ENCODE measurements at places on chromosomes 13 and 19.

DNA sequence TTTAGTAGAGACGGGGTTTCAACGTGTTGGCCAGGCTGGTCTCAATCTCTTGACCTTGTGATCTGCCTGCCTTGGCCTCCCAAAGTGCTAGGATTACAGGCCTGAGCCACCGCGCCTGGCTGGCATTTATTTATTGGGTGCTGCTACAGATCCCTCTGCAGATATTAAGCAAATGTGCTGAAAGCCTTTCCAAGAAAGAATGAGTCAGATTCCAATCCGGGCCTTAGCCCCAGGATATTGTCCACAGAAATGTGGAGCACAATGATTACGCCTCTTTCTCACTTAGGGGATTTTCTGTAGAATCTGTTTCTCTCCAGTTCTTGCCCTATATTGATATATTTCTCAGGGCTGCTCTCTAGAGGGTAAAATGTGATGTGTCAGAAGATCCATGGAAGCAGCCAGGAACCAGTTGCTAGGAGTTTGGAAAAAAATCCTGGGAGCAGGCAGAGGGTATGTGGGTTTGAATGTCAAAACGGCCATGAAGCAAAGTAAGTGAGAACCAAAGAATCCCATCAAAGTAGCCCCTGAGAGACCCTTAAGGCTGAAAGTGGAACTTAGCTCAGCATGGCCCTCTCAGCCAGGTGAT lies 24.8 kb upstream of the IGFL4 start:
- peaks cover 95% of the 10 kb centered on the region for H3K27me3 ChIP-seq
- H3K4me3 ChIP-seq = no peak overlapping the region
- no peak overlapping the region for H3K27ac ChIP-seq

DNA sequence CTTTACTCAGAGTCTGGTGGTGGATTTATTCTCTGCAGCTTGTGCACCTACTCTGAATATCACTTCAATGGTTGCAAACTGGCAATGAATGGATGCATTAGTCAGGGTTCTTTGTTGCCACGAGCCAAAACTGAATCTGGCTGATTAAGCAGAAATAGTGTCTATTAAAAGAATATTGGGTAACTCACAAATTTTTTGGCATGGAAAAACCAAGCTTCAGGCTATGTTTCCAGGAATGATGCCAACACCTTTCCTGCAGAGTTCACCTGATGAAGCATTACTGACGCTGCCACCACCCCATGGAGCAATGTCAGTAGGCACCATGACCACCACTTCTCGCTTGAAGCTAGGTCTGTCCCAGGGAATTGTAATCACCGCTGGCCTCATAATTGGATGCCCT lies 597.8 kb upstream of the SLC10A2 start:
- no peak overlapping the region for H3K4me3 ChIP-seq
- no peak overlapping the region for H3K27ac ChIP-seq
- H3K4me1 ChIP-seq = no peaks in the 10 kb centered on the region
- no peaks in the 10 kb centered on the region for H3K27me3 ChIP-seq
- no peak for DNase-seq

DNA sequence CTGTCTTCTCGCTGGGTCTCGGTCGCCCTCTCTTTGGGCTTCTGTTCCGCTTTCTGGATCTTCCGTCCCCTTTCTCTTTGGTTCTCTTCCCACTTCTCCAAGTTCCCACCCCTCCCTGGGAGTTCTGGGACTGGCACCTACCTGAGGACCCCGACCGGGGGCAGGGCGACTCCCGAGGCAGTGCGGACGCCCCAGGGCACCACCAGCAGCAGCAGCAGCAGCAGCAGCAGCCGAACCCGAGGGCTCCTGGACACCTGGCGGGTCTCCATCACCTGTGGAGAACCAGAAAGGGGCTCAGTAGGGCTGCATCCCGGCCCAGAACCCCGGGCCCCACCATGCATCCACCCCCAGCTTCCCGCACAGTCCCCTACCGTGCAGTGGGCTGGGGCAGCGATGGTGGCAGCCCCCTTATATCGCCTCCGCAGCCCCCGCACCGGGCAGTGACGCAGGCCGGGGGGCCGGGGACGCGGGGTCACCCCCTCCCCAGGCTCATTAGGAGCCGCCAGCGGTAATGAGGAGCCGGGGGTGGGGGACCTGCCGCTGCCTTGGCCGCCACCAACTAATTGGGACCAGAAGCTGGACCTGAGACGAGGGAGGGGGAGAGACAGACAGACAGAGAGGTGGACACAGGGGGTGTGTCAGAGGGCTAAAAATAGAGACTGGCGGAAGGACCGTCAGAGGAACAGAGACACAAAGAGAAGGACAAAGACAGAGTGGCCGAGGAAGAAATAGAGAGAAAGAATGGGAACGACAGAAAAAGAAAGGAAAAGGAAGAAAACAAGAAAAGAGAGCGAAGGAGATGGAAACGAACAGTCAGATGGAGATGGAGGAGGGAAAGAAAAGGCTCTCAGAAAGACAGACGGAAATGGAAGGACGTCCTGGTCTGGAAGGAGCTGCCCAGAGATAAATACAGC lies at the start of gene PTH2:
PTH2 (minus strand) TSS at position 371 of the 914 bp plus-strand sequence; CDS start at position 269, 102 bp downstream.
- H3K36me3 ChIP-seq = peaks cover 2% of the 10 kb centered on the region
- peaks cover 56% of the 10 kb centered on the region for H3K4me1 ChIP-seq
- no peak within 1 kb of the TSS for H3K27ac ChIP-seq
- H3K27me3 ChIP-seq = peaks cover 100% of the 10 kb centered on the region
- H3K4me3 ChIP-seq = peak within 1 kb of the TSS; percentile 54
- DNase-seq = no peak

- H3K4me1 ChIP-seq = no peaks in the 10 kb centered on the region
- no peak overlapping the region for H3K27ac ChIP-seq
- no peaks in the 10 kb centered on the region for H3K27me3 ChIP-seq
These were observed 1779.6 kb upstream of the PRR20A start for GRCh38 chr13:55361141-55361540.

- peaks cover 97% of the 10 kb centered on the region for H3K27me3 ChIP-seq
- no peak overlapping the region for H3K4me3 ChIP-seq
- no peak overlapping the region for H3K27ac ChIP-seq
- no peak for DNase-seq
- peaks cover 5% of the 10 kb centered on the region for H3K36me3 ChIP-seq
- peaks cover 23% of the 10 kb centered on the region for H3K4me1 ChIP-seq
These were observed 2.3 kb downstream of the NCCRP1 start for GRCh38 chr19:39199025-39199424.

- no peaks in the 10 kb centered on the region for H3K36me3 ChIP-seq
- DNase-seq = no peak
- H3K27ac ChIP-seq = no peak overlapping the region
- H3K4me1 ChIP-seq = no peaks in the 10 kb centered on the region
- no peaks in the 10 kb centered on the region for H3K27me3 ChIP-seq
These were observed 79.1 kb downstream of the ZNF254 start for GRCh38 chr19:24166055-24166454.

DNA sequence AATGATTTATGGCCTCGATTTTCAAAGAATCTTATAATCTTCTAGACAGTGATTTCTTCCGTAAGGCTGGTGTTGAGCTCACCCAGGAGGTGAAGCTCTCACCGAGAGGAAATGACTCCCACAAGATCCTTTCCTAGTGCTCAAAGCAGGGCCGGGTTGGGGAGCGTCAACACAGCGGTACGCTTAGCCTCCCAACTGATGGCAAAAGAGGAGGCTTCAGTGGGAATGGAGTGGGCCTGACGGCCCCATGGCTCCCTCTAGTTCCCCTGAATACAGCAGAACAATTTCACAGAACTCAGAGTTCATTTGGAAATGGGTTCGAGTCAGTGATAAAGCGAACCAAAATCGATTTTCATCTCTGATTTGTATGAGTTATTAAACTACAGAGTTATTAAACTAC lies 449.5 kb downstream of the KLF12 start:
- no peak for DNase-seq
- no peaks in the 10 kb centered on the region for H3K27me3 ChIP-seq
- H3K4me3 ChIP-seq = no peak overlapping the region
- H3K27ac ChIP-seq = no peak overlapping the region

GRCh38 chr19:39765091-39766076 lies 13.3 kb upstream of the LEUTX start:
- H3K27ac ChIP-seq = no peak overlapping the region
- H3K27me3 ChIP-seq = peaks cover 17% of the 10 kb centered on the region
- no peak for DNase-seq
- H3K4me3 ChIP-seq = no peak overlapping the region

DNA sequence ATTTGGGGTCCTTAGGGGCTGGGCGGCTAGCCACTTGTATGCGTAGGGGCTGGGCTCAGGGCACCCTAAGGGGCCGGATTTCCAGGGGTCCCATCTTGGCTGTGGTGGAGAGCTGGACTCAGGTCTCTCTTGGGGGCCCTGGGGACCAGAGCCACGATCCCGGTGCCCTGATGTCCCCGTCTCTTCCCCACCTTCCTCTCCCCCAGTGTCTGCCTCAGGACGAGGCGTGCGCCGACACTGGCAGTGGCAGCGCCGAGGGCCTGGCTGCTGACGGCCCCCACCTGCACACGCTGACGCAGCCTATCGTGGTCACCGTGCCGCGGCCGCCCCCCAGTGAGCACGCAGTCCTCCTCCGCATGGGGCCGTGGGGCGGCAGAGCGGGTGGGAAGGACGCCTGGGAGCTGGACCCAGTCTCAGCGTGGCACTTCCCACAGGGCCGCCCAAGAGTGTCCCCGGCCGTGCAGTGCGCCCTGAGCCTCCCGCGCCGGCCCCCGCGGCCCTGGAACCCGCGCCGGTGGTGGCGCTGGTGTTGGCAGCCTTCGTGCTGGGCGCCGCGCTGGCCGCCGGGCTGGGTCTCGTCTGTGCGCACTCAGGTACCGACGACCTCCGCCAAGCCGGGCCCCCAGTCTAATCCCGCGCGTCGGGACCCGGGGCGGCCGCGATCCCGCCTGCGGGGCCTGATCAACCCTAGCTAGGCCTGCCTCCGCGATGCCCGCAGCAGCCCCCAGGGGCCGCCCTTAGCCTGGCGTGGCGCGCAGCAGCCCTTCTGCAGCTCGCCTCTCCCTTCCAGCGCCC lies 2.7 kb upstream of the SNAPC2 start:
- no peak overlapping the region for H3K27ac ChIP-seq
- H3K36me3 ChIP-seq = peaks cover 26% of the 10 kb centered on the region
- peaks cover 22% of the 10 kb centered on the region for H3K27me3 ChIP-seq
- H3K4me1 ChIP-seq = peaks cover 36% of the 10 kb centered on the region
- H3K4me3 ChIP-seq = peak overlapping the region; percentile 65
- DNase-seq = peak; percentile 51

DNA sequence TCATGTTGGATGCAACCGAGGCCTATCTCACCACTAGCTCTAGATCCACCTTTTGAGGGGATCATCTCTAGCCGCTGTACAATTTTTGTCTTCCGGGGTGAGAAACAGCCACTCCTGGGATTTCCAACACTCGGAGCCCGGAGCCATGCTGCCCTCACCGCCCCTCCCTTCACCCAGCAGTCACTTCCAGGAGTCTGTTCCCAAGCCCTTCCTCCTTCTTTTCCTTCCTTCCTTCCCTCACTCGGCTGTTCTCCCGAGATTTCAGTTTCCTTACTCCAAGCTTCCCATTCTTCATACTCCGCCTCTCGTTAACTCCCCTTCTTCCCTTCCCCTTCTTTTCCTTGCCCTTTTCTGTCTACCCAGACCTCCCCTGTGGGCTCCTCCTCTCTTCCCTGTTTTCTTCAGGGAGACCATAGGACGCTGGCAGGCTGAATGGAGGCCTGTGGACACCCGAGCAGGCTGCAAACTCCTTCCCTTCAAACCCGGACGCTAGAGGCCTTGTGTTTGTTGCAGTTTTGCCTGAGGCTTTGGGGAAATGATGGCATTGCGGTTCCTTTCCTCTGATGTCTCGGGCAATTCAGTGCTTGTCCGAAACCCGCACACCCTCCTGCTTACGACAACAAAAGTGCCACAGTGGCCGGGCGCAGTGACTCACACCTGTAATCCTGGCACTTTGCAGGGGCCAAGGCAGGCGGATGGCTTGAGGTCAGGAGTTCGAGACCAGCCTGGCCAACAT lies 96.0 kb downstream of the CAB39L start:
- H3K4me3 ChIP-seq = no peak overlapping the region
- H3K27me3 ChIP-seq = no peaks in the 10 kb centered on the region
- H3K4me1 ChIP-seq = no peaks in the 10 kb centered on the region
- DNase-seq = no peak
- H3K27ac ChIP-seq = no peak overlapping the region
- no peaks in the 10 kb centered on the region for H3K36me3 ChIP-seq

DNA sequence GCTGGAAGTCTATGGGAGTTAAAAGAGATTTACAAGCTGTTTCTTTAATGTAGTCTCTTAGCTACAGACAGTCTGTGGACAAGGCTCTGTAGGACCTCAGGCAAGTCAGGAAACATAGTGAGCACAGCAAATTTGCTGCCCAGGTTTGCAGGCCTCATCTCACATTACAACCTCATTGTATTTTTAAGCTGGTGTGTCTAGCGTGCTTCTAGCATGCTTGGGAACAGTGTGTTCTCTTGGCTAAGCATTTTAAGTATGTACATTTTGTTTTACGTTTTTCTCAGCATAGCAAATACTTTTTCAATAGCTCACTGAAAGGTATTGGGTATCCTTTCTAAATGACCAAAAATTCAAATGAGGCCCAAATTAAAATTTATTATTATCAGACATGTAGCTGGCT lies 113.2 kb downstream of the STARD13 start:
- H3K4me1 ChIP-seq = no peaks in the 10 kb centered on the region
- H3K27ac ChIP-seq = no peak overlapping the region
- H3K4me3 ChIP-seq = no peak overlapping the region
- DNase-seq = no peak
- H3K27me3 ChIP-seq = peaks cover 10% of the 10 kb centered on the region
